Activated CD8-positive, alpha-beta memory T cell treated with anti-CD3 and anti-CD28 coated beads, Interleukin-2, amount 50 U/mL, for 48 hours (primary cell): ENCODE measurements at places on chromosomes 3 and 15.

- no peak for DNase-seq
Observed at GRCh38 chr3:27105904-27106303, 263.3 kb downstream of the NEK10 start.

DNA sequence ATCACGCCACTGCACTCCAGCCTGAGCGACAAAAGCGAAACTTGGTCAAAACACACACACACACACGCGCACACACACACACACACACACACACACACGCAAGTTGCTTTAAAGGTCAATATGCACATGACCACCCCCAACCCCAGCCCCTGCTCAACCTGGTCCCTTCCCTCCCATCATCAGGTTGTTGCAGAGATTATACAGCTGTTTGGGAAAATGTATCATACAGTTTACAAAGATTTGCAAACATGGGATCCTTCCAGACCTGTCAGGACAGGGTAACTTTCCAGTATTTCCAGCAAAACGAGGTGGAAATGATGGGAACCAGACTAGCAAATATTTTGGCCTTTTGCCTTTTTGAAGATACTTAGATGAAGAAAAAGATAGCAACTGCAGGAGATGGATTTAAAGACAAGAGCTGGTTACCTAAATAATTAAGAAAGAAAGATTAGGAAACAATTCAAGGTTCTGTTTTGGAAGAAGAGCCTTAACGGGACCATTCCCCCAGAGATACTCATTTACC, 80.2 kb downstream of the TNIK start:
- no peak for DNase-seq

GRCh38 chr15:66617137-66618090, 51.6 kb upstream of the LCTL start:
- no peak for DNase-seq

DNA sequence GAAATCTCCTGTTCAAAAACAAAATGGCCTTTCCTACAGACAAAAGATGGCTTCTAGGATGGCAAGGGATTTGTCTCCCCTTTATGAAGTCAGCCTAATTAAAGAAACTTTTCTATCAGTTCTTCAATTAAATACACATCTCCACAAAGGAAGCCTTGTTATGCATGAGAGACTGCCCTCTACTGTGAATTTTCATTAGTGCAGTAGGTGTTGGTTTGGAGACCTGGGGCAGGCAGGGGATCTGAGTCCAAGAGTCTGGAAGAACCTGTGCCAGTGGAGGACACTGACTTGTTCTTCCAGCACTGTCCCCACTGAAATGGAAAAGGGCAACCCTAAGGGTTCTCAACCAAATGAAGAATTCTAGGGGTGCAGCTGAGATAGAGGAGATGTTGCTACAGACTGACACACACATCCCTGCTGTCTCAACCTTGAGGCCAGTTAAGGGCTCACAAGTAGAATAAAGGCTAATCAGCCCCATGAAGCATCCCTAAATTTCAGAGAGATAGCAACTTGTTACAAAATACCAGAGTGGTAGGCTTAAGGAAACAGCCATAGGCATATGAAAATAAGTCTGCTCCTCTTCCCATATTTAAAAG, 174.0 kb upstream of the PRICKLE2 start:
- DNase-seq, result no peak

- no peak for DNase-seq
Observed at GRCh38 chr3:106737265-106737664, 640.0 kb upstream of the CCDC54 start.

DNA sequence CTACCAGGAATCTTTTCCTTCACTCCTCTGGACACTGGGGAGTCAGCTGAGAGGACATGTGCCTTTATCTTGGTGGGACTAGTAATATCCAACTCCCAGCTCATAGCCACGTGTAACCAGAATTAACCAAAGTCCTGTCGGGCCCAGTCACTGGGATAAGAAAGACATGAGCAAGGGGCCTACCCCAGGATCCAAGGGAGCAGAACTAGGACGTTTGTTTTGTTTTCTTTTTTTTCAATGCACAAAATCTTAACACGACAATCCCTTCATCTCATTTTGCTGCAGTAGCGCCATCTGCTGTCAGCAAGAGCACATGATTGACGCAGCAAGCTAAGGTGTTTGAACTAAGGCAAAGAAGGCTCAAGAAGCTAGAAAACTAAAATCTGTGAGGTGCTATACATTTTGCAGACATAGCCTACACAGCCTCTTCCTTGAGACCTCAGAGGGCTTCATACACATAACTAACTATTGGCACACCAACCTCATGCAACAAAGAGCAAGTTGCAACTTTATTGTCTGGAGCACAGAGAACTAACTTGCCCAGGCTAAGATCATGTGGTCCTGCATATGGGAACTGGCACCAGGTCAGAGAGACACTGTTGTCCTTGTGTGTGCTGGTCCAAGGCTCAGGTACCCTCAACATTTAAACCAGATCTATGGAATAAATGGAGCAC, 43.6 kb downstream of the RLBP1 start:
- DNase-seq, result peak; percentile 69

DNA sequence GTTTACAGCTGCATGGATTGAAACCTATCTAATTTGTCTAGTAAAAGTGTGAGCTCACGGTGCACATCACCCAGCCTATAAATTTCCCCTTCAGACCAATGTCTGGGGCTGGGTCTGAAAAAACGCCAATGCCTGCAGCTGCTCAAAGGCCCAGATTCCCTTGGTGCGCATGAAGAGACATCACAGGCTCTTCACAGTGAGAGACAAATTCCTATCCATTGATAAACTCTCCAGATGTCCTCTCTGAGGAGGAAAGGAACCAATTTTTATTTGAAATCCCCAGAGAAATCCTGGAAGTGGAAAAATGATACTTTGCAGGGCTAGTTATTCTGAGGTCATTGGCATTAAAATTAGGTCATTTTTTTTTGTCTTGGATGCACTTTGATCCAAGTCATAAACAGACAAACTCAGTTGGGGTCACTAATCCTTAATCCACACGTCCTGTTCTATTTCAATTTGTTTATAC, 360.5 kb downstream of the EPHA3 start:
- DNase-seq, result no peak

- DNase-seq, result no peak
Observed at GRCh38 chr3:53696401-53697172, 149.6 kb downstream of the CHDH start.

GRCh38 chr3:138646008-138646407, 37.4 kb downstream of the FAIM start:
- no peak for DNase-seq

DNA sequence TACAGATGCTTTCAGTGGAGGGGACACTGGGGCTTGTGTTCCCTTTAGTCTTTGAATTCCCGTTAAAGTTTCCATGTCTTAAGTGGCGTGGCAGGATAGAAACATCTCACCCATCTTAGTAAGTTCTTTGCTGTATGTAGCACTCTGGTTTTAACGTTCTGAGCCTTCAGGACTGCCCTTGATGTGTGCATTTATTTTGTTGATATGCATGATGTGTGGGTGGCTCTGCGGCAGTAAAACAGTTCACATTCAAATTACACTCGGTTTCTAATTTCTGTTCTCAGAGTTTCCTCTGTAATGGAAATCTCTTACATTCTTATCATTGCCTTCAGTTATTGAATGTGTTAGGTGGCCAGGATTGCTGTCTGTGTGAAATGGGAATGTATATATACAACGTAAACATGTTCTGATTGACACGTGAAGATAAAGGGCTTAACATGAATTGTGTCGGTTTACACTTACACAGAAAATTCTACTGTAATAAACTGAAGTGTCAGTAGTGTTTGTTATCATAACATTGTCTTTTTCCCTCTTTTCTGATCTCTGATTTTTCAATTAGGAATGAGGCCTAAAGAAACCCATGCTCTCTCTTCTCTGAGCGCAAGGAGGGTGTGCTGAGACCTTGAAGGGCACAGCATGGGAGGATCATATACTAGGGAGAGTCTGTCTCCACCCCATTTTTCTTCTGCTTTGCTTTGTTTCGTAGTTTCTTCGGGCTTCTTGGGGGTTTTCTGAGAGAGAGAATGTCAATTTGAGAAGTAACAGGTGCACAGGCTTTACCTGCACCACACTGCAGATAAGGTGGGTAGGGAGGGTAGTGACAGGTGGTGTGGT, 51.5 kb downstream of the IGF1R start:
- no peak for DNase-seq

GRCh38 chr15:66498501-66499386, 1.2 kb upstream of the SNAPC5 start:
- DNase-seq, result peak; percentile 56

DNA sequence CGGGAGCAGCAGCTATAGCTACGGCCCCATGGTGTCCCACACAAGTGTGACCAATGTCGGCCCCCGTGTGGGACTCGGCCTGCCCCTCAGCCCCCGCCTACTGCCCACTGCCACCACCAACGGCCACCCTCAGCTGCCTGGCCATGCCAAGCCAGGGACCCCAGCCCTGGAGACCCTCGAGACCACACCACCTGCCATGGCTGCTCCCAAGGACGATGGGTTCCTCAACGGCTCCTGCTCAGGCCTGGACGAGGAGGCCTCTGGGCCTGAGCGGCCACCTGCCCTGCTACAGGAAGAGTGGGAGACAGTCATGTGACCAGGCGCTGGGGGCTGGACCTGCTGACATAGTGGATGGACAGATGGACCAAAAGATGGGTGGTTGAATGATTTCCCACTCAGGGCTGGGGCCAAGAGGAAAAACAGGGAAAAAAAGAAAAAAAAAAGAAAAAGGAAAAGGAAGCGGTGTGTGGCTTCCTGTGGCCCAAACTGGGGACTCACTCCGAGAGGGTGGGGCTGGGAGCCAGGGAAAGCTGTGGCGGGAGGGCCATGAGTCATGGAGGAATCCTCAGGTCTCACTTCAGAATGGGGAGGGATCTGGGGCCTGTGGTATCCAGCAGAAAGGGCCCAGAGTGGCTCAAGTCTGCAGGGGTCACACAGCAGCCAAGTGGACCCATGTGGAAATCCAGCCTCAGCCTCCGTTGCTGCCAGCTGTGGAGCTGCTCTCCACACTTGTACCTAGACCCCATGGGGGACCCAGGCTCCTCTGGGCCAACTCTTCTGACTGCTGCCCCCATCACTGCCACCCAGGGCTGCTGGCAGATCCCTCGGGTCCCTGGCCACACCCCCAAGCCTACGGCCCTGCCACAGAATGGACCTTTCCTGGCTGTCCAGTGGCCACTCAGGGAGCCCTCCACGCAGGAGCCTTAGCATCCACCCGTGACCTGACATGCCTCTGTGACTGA, 26.1 kb downstream of the PTH1R start:
- no peak for DNase-seq

GRCh38 chr3:172846103-172846561, 95.6 kb downstream of the ECT2 start:
- no peak for DNase-seq

DNA sequence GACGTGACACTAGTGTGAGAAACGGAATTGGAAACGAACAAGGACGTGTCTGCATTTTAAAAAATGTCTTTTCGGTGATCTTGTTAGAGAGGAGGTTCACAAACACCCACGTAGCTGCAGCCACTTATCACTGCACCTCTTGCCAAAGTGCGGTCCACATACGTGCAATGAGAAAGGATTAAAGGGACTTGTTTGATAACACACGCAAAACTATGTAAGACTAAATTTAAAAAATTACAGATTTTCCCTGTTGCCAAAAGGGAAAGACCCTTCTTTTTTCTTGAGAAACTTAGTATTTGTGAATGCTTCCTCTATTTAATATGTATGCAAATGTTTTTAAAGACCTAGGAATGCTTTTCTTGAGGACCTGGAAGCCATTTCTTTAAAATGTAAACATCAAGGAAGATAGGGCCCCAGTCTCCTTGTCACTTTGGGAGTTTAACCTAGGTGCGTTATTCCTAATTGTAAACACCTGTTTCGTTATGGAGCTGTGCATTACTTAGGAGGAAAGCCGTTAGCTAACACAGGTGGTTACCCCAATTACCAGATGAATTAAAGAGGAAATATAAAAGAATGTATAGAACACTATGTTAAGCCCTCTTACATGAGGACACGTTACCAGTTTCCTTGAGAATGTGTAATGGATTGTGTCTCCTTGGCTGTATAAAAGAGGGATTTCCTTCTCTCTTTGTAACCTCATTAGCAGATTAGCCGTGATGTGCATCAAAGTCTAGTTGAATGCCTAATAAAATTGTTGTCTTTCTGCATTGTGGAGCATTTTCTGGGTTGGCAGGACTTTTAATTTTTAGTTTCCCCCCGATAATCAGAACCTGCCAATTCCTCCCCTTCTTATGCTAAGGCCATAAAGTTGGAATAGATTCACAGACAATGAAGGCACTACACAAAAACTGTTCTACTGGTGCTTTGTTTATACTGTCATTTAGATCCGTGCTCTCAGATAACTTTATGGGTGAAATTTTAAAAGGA, 1.0 kb downstream of the LEKR1 start:
- DNase-seq, result no peak

- DNase-seq, result no peak
Observed at GRCh38 chr15:59311195-59311594, 61.5 kb downstream of the MYO1E start.

DNA sequence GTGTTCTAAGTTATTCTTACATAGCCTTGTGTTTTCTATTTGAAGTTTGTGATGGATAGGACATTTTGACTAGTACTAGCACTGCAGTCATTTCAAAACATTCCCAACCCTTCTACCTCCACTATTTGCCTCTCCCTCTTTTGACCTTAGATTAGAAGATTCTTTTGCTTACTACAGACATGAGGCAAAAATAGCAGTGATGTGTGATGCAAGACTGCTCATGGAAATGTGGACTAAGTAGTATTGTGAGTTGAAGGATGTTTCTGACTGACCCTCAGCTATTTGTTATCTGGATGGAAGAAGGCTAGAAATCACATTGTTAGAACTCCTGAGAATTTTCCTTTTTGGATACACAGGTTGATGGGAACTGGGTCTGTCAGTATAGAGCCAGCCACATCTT, 45.9 kb downstream of the ATP2C1 start:
- DNase-seq, result no peak

DNA sequence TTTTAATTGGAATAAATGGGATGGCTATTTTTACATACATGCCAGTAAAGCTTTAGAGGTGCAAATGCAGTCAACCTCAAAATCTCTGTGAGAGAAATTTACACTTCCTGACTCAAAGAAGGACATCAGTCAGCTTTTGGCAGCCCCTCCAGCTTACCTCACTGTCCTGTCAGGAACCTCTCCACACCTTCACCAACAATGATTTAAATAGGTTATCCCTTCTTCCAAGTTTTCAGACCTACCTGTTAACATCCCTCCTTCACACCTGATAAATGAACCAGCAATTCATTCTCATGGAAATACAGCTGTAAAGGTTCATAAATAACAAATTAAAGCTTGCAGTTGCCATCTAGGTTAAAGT, 286.1 kb downstream of the SHOX2 start:
- DNase-seq, result no peak
